ENCODE measurements at places on chromosomes 13 and 19.

DNA sequence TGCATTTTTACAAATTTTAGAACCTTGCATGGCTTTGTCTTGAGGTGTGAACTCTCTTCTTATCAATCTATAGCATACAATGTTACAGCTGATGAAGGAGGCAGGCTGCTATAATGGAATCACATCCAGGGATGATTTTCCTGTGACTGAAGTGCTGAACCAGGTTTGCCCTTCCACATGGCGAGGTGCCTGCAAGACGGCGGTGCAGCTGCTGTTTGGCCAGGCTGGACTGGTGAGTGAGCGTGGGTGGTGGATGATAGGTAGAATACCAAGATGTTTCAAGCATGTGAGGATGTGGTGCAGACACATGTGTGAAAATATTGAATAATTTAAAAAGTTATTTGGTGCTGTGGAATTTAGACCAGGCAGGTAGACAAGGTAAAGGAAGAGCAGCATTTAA is 34.9 kb upstream of the GPI start:
- DNase-seq: no peak

DNA sequence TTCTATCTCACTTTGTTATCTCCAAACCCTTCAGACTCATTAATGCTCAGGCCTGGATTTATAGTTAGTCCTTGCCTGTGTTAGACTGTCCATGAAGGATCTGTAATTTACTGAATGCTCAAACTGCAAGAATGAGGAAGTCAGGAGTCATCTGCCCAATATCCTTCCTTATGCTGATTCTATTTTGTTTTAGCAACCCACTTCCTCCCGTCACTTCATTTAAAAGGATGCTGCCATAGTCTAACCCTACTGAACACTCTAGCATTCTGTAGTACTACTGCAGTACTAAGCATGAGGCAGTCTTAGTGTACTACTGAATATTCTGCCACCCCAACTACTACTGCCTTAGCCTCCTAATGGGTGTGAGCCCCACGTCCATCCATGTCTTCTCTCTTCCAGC is 1.5 kb downstream of the FCAR start:
- no peak for DNase-seq

GRCh38 chr13:48508011-48508410 is 24.9 kb downstream of the RCBTB2 start:
- DNase-seq: no peak

- no peak for DNase-seq
Measured at GRCh38 chr13:46386392-46387063, 524 bp downstream of the RUBCNL start.

DNA sequence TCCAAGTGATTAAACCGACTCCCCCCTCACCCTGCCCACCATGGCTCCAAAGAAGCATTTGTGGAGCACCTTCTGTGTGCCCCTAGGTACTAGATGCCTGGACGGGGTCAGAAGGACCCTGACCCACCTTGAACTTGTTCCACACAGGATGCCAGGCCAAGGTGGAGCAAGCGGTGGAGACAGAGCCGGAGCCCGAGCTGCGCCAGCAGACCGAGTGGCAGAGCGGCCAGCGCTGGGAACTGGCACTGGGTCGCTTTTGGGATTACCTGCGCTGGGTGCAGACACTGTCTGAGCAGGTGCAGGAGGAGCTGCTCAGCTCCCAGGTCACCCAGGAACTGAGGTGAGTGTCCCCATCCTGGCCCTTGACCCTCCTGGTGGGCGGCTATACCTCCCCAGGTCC is 2.0 kb downstream of the APOE start:
- DNase-seq: no peak

DNA sequence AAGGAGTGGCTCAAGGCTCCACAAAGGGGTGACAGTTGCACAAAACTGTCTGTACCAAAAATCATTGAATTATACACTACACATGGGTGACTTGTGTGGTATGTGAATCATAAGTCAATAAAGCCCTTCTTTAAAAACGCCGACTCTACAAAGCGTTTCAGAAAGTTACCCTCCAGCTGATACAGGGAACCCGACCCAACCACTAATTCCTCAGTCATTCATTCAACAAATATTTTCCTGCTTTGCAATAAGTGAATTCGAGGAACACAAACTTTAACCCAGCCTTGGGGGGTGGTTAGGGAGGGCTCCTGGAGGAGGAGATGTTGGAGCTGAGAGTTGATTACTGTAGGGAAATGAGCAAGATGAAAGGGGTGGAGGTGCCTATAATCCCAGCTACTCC is 32.0 kb downstream of the LTBP4 start:
- no peak for DNase-seq

- no peak for DNase-seq
Measured at GRCh38 chr13:46401432-46401831, 14.4 kb upstream of the RUBCNL start.

DNA sequence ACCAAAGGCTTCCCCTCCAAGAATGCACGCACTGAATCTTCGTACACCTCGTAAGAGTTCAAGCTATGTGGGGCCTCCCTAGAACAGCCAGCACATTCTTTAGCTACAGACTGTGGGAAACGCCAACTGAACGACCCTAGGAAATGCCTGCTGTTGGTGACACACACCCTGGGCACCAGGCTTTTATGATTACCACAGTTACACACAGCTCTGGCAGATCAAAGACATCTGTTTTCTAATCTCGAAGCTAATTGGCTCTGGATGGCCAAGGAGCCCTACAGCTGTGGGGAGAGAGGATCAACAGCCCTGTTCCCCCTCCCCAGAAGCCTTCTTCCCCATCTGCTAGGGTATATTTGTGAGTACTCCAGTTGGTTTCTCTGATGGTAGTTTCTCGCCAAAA is 123.0 kb downstream of the COL4A1 start:
- no peak for DNase-seq

- DNase-seq: no peak
Measured at GRCh38 chr19:28397800-28398199, 815.2 kb downstream of the UQCRFS1 start.

- no peak for DNase-seq
Measured at GRCh38 chr13:43573802-43574514, 212.8 kb downstream of the ENOX1 start.

DNA sequence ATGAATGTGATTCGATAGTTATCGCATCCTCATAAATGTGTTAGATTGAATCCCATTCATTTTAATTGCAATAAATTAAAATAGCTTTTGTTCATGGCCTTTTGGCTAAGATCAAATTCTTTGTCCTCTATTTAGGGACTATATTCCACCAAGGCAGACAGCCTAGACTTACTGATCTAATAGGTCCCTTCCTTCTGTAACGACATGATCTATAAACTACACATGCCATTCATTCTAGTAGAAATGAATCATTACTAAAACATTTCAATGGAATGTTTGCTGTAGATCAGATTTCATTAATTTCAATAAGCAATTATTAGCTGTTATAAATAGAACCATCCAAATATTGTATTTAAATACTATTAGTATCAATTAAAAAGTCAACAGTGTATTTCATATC is 526.6 kb upstream of the KLHL1 start:
- DNase-seq: no peak

- no peak for DNase-seq
Measured at GRCh38 chr13:39485314-39485700, 117.7 kb downstream of the LHFPL6 start.

DNA sequence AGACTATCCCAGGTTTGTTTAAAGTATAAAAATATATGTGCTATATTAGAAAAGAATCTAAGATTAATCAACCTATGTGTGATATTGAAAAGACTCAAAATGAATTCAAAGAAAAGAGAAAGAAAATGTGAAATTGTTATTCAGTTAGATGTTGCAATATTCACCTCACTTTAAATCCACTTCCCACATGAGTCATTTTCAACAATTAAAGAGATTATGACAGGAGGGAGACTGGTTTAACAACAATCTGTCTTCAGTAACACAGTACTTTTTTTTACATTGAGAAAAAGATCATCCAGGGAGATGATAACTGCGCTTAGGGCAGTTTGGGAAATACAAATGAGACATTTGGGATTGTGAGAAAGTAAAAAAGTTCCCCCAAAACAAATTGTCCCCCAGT is 1246.2 kb downstream of the SLITRK1 start:
- DNase-seq: no peak

- DNase-seq: no peak
Measured at GRCh38 chr13:106628936-106629659, 61.2 kb upstream of the ARGLU1 start.

- no peak for DNase-seq
Measured at GRCh38 chr19:17953869-17954268, 13.0 kb upstream of the KCNN1 start.

DNA sequence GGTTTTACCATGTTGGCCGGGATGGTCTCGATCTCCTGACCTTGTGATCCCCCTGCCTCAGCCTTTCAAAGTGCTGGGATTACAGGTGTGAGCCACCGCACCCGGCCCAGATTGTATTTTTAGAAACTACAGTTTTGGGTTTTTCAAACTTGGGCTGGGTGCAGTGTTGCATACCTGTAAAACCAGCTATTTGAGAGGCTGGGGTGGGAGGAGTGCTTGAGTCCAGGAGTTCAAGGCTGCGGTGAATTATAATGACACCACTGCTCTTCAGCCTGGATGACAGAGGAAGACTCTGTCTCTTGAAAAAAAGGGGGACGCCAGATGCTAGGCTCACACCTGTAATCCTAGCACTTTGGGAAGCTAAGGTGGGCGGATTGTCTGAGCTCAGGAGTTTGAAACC is 4.2 kb downstream of the CHAF1A start:
- DNase-seq: no peak

All from cerebellar nuclear complex (tissue), 1 donor.